Stimulated activated CD4-positive, alpha-beta T cell treated with anti-CD3 and anti-CD28 coated beads, Interleukin-1b, Interleukin-23, amount 100 ng/mL, for 4 hours (primary cell): ENCODE measurements at places on chromosomes 11 and 22.

GRCh38 chr11:123392431-123392830 is 37.6 kb upstream of the GRAMD1B start:
- DNase-seq = no peak

GRCh38 chr22:28000361-28000760 is 81.3 kb upstream of the PITPNB start:
- no peak for DNase-seq

DNA sequence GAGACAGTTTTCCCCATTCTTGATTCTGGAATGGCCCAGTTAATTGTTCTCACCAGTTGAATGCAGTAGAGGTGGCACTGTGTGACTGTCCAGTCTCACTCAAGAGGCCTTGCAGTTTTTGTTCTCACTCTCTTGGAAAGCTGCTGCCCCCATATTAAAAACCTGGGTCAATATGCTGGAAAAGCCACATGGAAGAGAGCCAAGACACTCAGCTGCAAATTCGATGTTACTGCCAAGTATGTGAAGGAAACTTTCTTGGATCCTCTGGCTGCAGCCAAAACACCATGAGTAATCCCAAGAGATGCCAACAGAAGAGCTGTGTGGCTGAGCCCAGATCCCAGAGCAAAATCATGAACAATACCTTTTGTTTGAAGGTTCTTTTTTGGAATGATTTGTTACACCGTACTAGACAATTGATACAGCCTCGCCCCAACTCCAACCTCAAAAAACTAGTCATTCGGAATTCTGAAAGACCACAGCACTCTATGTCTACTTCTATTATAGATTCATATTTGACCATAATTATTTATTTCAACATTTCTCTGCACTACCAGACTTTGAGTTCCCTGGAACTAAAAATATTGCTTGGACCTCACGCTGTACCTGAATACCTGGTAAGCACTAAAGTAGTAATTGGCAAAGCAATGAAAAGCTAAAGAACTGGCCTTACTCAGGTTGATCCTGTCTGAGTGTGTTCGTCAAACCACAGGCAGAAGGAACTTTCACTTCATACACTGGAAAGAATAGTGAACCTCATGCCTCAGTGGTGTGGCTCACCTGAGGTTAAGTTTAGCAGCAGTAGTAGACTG is 378.8 kb downstream of the ETS1 start:
- no peak for DNase-seq

- DNase-seq = no peak
Measured at GRCh38 chr11:112811783-112812182, 149.4 kb upstream of the NCAM1 start.

DNA sequence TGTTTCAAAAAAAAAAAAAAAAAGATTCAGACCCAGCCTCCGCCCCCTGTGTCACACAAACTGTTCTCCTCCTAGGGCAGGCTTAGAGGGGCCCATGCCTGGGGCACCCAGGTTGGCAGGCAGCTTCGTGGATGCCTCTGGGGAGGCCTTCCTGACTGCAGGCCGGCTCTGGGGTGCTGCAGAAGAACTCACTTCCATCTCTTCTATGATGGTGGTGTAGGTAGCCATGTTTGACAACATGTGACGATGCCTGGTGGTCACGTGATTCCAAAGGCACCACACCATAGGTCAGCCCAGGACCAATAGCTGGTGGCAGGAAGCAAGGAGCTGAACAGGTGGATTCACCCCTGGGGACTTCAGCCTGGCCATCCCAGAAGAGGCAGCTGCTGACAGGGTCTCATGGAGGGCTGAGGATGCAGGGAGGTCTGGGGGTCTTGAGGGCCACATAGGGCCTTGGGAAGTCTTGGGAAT is 24.1 kb upstream of the CELSR1 start:
- no peak for DNase-seq

DNA sequence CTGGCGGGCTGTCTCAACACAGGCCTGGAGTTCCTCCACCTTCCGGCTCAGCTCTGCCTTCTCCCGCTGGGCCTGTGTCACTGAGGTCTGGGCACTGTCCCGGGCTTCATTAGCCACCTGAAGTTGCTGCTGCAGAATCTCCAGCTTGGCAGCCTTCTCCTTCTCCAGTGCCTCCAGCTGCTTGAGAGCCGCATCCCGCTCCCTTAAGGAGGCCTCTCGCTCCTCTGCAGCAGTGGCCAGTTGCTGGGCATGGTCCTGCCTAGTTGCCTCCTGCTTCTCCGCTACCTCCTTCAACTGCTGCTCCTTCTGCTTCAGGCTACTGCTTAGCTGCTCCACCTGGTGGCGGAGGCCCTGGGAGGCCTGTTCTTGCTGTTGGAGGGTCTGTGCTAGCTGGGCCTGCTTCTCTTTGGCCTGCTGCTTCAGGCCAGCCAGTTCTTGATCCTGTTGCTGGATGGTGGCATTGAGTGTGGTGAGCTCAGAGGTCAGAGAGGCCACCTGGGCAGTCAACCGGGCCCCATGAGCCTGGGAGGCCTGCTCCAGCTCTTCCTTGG is 16.9 kb downstream of the IL18BP start:
- no peak for DNase-seq

DNA sequence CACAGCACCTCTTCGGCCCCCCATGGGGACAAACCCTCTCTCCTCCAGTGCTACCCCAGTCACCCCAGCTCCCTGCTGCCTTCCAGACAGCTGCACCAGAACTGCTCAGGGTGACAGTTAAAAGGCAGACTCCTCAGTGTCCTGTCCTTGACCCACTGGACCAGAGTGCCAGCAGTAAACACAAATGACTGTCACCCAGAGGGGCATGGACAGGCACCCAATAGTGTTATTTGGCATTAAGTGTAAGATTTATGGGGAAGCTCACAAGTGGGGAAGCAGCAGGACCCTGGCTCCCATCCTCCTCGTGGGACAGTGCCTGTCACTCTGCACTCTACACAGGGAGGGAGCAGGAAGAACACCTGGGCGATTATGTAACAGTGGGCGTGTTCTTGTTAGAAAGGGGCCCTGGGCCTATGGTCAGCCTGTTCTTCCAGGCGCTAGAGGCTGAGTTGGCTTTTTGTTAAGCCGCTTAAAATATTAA is 5.0 kb downstream of the RPS19BP1 start:
- no peak for DNase-seq

DNA sequence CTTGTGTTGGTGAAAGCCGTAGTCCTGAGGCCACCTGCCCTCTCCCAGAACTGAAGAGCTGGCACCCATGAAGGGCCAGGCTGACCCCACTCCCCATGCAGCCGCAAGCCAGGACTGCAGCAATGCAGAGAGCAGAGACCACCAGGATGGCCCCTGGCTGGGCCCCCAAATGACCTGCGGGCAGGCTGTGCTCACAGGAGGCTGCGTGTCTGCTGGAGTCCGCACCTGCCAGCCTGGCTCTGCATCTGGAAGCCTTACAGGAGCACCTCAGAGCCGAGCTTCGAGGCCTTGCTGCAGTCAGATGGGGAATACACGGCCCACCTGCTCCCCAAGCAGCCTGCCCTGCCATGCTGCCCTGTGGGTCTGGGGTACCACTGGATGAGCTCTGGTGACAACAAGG is 1336.8 kb downstream of the TBC1D22A start:
- DNase-seq = no peak

GRCh38 chr11:71333473-71333872 is 81.1 kb upstream of the SHANK2 start:
- no peak for DNase-seq

- DNase-seq = no peak
Measured at GRCh38 chr11:33897761-33898375, 6.0 kb upstream of the LMO2 start.

- DNase-seq = no peak
Measured at GRCh38 chr22:27116312-27117086, 459.1 kb downstream of the MIAT start.

- DNase-seq = no peak
Measured at GRCh38 chr11:72084965-72085364, 4.3 kb downstream of the LRRC51 start.

DNA sequence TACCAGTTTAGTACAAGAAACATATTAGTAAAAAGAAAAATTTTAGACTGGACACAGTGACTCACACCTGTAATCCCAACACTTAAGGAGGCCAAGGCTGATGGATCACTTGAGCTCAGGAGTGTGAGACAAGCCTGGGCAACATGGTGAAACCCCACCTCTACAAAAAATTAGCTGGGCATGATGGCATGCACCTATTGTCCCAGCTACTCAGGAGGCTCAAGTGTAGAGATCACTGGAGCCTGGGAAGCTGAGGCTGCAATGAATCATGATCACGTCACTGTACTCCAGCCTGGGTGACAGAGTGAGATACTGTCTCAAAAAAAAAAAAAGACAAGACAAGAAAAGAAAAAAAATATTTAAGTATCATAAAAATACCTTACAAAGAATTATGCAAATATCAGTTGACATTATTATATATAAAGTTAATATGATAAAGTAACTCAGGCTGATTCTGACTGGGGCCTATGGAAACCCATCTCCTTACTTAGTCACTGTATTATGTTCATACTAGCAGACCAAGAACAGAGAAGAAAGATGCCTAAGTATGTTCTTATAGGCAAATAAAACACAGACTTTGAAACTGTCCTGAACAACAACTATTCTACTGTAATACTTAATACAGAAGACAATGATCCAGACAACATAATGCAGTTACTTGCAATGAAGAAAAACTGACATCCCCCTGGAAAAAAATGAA is 27.3 kb downstream of the FAM168A start:
- DNase-seq = no peak

DNA sequence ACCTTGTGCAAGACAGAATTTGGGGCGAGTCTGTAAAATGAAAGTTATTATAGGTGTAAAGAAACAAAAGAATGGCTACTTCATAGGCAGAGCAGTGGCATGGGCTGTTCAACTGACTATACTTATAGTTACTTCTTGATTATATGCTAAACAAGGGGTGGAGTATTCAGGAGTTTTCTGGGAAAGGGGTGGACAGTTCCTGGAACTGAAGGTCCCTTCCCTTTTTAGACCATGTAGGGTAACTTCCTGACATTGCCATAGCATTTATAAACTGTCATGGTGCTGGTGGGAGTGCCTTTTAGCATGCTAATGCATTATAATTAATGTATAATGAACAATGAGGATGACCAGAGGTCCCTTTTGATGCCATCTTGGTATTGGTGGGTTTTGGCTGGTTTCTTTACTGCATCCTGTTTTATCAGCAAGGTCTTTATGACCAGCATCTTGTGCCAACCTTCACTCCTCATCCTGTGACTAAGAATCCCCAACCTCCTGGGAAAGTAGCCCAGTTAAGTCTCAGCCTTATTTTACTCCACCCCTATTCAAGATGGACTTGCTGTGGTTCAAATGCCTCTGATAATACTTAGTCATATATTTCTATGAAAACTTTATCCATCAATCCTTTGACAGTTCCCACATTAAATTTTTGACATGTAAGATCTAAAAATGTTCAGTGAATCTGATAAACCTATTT is 118.6 kb downstream of the ARHGAP42 start:
- DNase-seq = no peak

- no peak for DNase-seq
Measured at GRCh38 chr22:46003271-46004091, 26.5 kb upstream of the WNT7B start.

GRCh38 chr11:110199184-110199981 is 97.0 kb downstream of the RDX start:
- no peak for DNase-seq

- no peak for DNase-seq
Measured at GRCh38 chr11:35917676-35918075, 26.2 kb upstream of the LDLRAD3 start.

- DNase-seq = no peak
Measured at GRCh38 chr11:68996376-68997123, 15.8 kb upstream of the MRGPRD start.

DNA sequence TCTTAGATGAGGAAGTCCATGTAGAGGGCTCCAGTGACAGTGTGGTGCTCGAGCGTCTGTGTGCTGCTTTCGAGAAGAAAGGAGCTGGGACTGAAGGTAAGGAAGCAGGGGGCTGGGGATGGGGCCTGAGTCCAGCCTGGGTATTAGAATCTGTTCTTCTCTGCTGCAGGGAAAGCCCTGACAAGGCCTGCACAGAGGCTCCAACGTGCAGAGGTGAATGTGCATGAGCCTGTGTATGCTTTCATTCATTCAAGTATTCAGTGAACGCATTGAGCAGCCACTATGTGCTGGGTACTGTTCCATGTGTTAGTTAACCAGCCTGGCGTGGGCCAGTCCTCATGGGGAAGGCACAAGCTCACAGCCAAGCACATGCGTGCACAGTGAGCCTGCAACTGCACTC is 93.4 kb downstream of the MYO18B start:
- DNase-seq = no peak

DNA sequence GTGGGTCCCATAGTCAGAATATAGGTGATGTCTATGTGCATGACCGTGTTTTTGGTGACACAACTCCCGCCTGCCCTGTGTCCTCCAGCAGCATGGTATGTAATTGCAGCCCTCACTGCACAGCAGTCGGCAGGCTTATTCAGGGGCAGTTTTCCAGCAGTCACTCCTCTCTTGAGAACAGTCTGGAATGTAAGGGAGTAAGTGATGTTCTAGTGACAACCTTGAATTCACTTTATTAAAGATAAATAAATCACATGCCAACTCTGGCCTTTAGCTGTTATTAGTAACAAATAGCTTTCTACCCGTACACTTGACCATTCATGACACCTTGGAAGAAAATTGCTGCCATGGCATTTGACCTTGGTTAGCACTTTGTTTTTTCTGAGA is 27.9 kb downstream of the ZNRF3 start:
- DNase-seq = no peak

- DNase-seq = no peak
Measured at GRCh38 chr11:104965735-104966134, 2.6 kb downstream of the CASP4 start.

DNA sequence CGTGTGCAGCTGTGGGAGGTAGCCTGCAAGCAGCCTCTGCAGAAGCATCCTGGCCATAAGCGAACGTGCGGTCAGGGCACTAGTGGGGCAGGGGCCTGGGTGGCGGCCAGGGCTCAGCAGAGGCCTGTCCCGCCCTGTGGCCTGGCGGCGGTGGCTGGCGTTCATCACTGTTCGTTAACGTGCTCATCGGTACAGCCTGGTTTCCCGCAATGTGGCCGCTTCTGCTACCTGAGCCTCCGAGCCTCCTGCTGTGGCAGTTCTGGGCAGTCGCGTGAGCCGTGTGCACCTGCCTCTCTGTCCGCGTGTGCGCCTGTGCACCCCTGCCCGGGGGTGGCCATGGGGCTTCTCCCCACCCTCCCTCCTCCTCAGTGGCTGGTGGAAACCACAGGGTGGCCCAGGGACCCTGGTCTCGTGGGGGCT is 117.9 kb downstream of the KCNQ1OT1 start:
- DNase-seq = no peak

DNA sequence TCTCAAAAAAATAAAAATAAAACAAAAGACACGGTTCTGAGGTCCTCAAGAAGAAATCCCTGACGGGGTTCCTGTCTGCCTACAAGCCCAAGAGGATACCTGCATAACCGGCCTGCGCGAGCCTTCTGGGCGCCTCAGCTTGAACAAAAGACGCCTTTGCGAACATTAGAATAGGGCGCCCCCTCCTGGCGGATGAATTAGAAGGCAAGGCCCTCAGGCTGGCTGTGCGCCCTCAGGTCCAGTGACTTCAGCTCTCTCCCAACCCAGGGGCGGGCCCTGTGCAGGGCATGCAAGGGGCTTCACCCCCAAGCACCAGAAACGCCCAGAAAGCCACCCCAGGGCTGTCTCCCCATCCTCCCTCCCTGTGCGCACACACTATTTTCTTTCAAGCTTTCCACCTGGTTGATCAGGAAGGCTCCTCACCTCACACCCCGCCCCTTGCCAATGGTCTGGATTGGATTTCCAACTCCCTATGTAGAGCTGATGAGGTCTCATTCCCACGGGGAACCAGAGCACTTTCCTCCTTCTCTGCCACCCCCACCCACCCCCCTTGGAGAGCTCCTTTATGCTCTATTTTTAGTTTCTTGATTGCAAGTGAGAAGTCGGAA is 273.3 kb downstream of the BUD13 start:
- DNase-seq = peak; percentile 15
